Activated naive CD4-positive, alpha-beta T cell (primary cell): ENCODE measurements at places on chromosomes 2 and 18.

DNA sequence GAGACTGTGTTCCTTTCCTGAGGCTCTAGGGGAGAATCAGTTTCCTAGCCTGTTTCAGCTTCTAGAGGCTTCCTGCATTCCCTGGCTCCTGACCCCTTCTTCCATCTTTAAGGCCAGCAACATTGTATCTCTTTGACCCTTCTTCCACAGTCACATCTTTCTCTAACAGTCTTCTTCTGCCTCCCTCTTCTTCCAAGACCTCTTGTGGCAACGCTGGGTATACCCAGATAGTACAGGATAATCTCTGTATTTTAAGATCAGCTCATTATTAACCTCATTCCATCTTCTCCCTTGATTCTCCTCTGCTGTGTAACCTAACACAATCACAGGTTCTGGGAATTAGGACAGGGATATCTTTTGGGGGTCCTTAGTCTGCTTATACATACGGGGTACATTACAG is 8.9 kb upstream of the MYL12A start:
- DNase-seq, result no peak

DNA sequence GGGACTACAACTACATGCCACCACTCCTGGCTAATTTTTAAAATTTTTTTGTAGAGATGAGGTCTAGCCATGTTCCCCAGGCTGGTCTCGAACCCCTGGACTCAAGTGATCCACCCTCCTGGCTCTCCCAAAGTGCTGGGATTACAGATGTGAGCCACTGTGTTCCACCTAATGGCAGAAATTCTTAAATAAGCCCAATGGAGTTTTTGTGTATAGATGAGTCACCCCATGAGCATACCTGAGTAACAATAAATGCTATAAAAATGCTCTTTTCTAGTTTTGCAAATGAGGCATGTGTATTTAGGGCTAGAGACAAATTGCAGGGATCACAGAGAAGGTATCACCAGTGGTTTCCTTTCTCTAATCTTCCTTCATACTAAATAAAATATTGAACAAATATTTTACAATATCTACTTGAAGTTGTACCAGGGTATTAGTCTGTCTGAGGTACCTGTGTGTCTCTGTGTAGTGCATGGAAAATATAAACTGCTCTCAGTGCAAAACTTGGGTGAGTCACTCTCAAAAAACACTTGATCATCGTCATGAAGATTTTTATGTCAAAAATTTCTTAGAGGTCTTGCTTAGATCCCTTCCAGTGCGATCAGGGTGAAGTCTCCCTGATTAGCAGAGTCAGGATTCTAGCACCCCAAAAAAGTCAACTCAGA is 337.1 kb upstream of the MMADHC start:
- DNase-seq, result no peak

DNA sequence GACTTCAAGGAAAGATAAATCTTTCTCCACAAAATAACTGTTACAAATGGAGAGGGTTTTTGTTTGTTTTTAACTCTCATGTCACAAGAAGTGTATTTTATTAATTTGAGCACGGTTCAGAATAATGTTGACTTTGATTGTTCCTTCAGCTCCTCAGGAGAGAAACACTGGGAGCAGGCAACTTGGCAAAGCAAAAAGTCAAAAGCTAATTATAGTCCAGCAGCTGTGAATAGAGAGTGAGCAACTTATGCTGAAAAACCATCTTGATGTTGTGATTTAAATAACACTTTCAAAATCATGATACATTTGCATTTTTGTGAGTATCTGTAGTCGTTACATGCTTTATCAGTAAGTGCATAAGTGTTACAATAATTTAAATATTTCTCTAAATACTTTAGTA is 37.5 kb upstream of the TTN start:
- DNase-seq, result no peak

- no peak for DNase-seq
Observed at GRCh38 chr2:48221846-48222516, 308.0 kb upstream of the STON1 start.

DNA sequence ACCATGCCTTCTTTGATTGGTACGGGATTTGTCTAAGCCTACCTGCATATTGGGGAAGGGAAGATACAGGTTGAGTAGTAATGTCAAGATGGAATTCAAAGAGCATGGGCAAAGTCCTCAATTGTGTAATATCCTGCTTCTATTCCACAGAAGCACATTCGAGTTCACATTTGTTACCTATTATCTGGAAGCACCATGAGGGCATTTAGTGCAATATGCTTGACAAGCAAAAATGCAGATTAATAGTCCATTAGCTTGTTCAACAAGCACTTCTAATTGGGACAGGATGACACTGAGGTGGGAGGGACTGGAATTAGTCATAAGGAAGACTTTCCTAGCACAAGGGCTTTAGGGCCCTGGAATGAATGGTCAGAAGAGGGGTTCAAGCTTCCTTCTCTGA is 40.5 kb downstream of the MYO5B start:
- DNase-seq, result no peak

GRCh38 chr18:79581406-79581805 is 98.2 kb upstream of the CTDP1 start:
- no peak for DNase-seq
